ENCODE measurements at places on chromosomes 11 and 22.

DNA sequence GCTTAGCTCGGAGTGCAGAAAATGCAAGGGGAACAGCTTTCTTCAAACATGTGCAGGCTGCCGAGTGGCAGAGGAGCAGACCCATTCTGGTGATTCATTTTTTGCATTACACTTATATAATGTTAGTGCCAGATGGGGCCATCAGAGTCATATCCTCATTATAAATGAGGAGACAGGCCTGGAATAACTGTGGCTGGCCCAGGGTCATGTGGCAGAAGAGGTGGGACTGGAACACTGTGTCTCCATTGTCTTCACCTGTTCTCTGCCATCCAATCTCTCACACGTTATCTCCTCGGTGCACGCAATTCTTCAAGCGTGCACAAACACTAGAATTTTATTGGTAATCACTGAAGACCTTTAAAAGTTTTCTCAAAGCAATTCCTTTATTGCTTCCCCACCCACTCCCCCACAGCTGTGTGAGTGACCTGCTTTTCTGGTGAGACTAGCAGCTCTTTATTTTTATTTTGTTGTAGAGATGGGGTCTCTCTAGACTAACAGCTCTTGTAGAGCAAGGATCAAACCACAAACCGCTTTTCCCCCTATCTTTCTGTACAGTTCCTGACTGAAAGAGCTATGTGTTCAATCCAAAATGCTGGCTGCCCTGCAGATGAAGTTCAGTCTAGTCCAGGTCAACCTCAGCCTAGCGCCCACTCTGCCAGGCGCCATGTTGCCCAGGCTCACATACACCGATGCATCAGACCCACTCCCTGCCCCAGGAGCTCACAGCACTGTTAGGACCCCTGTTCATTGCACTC is 75.3 kb downstream of the ST3GAL4 start:
- DNase-seq: no peak

- DNase-seq: no peak
Observed at GRCh38 chr11:92964471-92964870, 5.0 kb upstream of the MTNR1B start.

DNA sequence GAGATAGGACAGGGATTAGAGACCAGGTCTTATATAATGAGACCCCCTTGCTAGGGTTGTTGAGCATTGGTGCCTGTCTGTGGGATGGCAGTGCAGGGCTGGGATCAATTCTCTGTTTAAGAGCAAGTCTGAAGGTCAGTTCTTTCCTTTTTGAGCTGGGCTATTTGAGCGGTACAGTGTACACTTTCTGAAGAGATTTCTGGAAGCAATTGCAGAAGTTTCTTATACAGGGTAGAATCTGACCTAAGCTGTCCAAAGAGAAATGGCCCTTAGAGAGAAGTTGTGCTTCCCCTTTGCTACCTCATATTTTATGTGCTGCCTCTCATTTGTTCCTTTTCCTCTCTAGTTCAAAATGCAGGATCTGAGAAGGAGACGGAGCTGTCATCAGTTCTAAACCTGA is 35.8 kb downstream of the CSTPP1 start:
- no peak for DNase-seq

DNA sequence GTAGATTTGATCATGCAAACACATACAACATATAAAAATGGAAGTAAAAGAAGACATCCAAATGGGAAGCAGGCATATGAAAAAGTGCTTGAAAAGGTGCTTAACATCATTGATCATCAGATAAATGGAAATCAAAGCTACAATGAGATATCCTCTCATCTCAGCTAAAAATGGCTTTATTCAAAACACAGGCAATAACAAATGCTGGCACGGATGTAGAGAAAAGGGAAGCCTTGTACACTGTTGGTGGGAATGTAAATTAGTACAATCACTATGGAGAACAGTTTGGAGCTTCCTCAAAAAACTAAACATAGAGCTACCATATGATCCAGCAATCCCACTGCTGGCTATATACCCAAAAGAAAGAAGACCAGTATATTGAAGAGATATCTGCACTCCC is 549 bp upstream of the TCN1 start:
- no peak for DNase-seq

DNA sequence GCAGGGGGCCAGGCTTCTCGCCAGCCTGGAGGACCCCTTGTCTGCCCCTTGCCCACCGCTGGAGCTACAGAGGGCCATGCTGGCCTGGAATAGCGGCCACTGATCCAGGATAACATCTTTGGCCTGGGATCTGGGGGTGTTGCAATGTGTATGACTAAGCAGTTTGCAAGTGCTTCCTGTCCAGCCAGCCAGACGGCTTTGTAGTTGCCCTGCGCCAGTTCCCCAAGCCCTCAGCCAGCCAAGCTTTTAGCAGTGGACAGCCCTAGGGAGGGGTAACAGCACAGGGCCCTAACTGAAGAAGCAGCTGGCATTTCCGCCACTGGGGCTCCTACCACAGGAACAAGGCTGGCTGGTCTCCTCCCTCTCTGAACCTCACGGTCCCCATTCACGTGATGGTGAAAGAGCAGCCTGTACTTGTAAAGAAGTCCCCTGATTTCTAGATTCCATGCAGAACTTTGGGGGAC is 32.1 kb downstream of the UQCR10 start:
- DNase-seq: peak; percentile 75

DNA sequence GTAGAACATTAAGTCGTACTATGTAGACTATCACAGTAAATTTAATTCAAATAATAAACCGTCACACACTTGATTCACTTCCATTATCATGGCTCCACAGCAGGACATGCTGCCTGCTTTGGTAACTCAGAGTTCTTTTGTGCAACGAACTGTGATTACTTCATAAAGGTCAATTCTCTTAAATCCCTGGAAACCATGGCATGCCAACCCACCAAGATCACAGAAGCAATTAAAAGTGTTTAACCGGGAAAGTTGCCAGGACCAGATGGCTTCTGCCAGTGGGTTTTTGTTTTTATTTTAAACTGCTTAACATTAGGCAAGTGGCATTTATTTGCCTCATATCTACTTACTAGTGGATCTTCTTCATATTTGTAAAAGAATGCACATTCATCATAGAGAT is 1162.1 kb downstream of the DLG2 start:
- no peak for DNase-seq

GRCh38 chr22:48141301-48141700 is 1378.9 kb downstream of the TBC1D22A start:
- DNase-seq: no peak

- DNase-seq: no peak
Observed at GRCh38 chr11:47143322-47143721, 33.4 kb downstream of the ARFGAP2 start.

DNA sequence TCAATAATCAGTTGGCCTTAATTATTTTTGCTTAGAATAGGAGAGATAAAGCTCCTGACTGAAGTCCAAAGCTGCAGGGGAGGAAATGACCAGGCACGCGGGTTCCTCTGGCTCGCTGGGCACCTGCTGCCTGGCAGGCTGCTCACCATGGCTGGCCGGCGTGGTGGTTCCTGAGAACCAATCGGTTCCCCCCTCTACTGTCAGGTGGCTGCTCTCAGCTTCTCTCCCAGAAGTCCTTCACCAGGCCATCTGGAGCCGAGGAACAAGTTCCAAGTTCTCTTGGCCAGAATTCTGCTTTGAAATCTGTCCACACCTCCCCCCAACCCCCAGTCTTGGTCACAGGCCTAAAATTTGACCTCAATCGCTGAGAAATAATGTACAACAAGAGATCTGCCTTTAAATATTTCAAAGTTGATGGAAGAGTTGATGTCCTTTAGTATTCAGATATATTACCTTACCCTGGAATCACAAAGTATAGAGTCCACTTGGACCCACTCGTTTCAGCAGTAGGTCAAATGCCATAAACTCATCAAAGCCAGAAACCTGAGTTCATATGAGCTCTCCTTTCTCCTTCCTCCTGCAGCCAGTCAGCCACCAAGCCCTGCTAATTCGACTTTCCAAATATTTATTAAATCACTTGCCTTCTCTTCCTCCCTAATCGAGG is 25.2 kb downstream of the EXPH5 start:
- DNase-seq: no peak

- DNase-seq: no peak
Observed at GRCh38 chr22:26466196-26466595, 17.4 kb downstream of the HPS4 start.

- DNase-seq: no peak
Observed at GRCh38 chr11:44267750-44268613, 42.0 kb downstream of the ALX4 start.

- no peak for DNase-seq
Observed at GRCh38 chr11:3914805-3915204, 59.3 kb downstream of the STIM1 start.

- no peak for DNase-seq
Observed at GRCh38 chr11:125517116-125517770, 21.2 kb upstream of the FEZ1 start.

DNA sequence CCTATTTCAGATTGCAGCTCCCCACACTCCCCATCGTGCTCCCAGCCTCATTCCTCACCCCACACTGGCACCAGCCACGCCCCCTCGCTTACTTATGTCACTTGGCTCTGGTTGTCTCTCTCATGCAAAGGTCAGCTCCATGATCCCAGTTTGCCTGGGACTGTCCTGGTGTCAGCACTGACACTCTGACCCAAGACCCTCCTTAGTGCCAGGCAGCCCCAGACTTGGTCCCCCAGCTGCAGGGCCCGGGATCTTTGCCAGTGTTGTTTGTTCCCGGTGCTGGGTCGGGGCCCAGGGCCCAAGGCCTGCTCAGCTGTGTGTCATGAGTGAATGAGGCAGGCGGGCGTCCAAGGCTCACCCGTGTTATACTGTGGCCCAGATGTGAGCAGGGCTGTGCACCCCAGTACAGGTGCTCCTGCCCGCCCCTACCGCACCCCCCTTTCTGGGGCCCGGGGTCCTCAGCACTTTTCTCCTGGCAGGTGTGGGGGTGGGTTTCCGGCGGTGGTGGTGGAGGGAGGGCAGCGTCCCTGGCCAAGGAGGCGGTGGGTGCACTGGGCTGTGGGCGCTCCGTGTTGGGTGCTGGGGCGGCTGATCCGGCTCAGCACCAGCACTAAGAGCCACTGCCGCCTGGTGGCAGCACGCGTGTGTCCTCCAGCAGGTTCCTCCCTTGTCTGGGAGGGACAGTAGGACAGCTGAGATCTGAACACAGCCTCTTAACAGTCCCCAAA is 19.5 kb downstream of the IL17REL start:
- DNase-seq: no peak
